Tibial nerve (tissue), 4 donors: ENCODE measurements at places on chromosomes 7 and 10. TPM values are rescaled to one million over a fixed set of nuclear protein-coding genes. Genes with fewer than 3 reads are reported as not detected.

Gene TMEM270
- not detected for total RNA-seq

Gene ZCCHC24
- 122 TPM for total RNA-seq

Gene C10orf53
- total RNA-seq, result not detected

Gene GHRHR
- not detected for total RNA-seq

Gene FKBP6
- total RNA-seq, result not detected

Gene AOAH
- 17.8 TPM for total RNA-seq

Gene RET
- total RNA-seq, result 0.20 TPM

Gene CFAP43
- 1.7 TPM for total RNA-seq

Gene ZNF394
- total RNA-seq, result 36.9 TPM

Gene ANXA7
- total RNA-seq, result 141 TPM

Gene NAT16
- not detected for total RNA-seq
